ENCODE measurements at places on chromosomes 2 and 18. TPM values are rescaled to one million over a fixed set of nuclear protein-coding genes. Genes with fewer than 3 reads are reported as not detected.

EIF2AK2 gene
- total RNA-seq = 37.3 TPM

GRCh38 chr2:177597759-177598158 is 205.2 kb downstream of the AGPS start:
- H3K36me3 ChIP-seq = no peaks in the 10 kb centered on the region
- H3K4me1 ChIP-seq = peaks cover 61% of the 10 kb centered on the region
- no peak overlapping the region for H3K27ac ChIP-seq
- no peak for DNase-seq

GRCh38 chr2:10254373-10255188 is 48.1 kb upstream of the HPCAL1 start:
- H3K27me3 ChIP-seq = peaks cover 2% of the 10 kb centered on the region
- H3K4me3 ChIP-seq = no peak overlapping the region
- no peak overlapping the region for H3K27ac ChIP-seq
- H3K36me3 ChIP-seq = peaks cover 6% of the 10 kb centered on the region

- H3K36me3 ChIP-seq = peaks cover 17% of the 10 kb centered on the region
- H3K4me1 ChIP-seq = peaks cover 66% of the 10 kb centered on the region
- peak; percentile 18 for DNase-seq
- H3K27ac ChIP-seq = peak overlapping the region; percentile 58
Observed at GRCh38 chr18:3453540-3454364, 3.8 kb downstream of the TGIF1 start.

GRCh38 chr2:156852210-156852609 is 405.3 kb upstream of the GALNT5 start:
- H3K4me1 ChIP-seq = no peaks in the 10 kb centered on the region
- no peaks in the 10 kb centered on the region for H3K27me3 ChIP-seq
- DNase-seq = no peak
- H3K4me3 ChIP-seq = no peak overlapping the region
- H3K36me3 ChIP-seq = no peaks in the 10 kb centered on the region
- no peak overlapping the region for H3K27ac ChIP-seq

DNA sequence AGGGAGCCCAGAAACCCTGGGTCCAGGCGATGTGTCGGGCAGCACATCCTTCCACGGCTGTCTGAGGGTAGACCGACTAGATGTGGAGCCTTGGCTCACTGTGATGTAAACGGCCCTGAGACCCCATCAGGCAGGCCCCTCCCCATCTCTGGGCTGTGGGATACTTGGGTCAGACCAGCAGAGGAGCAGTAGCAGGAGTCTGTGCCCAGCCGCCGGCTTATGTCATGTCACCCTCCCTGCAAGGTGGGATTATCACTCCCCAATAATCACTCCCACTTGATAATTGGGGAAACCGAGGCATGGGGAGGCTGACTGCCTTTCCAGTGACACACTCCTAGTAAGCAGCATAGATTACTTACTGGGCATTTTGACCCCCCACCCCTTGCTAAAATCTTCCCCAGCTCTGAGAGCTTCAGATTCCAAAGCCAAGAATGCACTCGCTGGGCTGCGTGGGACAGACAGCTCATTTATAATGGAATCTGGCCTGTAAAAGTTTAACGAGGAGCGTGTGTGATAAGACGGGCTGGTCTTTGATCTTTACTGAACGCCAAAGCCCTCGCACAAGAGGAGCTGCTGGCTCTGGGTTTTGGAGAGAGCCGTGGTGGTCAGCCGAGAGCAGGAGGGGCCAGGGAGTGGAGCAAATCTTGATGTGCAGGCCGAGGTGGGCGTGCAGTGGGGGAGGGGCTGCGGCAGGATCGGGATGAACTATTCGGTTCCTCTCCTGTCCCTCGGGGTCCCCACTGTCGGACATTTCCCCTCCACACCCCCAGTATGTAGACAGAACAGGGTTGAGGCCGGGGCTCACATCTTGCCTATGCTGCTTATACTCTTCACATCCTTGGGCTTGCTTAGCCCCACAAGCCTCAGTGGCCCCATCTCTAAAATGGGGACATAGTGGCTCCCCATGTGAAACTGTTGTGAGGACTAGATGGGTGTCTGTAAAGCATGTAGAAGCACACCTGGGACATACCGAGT is 200.0 kb downstream of the GLI2 start:
- no peaks in the 10 kb centered on the region for H3K27me3 ChIP-seq
- H3K4me3 ChIP-seq = no peak overlapping the region
- H3K4me1 ChIP-seq = peaks cover 64% of the 10 kb centered on the region

DNA sequence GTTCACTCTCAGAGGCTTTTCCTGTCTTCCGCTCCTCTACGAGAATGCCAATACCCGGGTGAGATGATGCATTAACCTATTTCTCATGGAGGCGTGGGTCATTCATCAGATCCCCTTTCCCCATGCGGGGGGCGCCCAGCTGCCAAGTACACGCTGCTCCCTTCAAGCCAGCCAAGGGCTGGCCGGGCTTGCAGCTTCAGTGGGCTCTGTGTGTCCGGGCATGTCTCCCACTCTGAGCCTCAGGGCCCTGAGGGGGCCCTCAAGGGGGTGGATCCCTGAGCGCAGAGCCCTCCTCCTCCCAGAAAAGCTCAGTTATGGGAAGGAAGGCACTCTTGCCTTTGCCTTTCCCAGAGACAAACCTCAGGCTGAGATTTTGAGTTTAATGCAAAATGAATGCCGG is 431.8 kb upstream of the MYT1L start:
- H3K27ac ChIP-seq = no peak overlapping the region
- H3K4me3 ChIP-seq = no peak overlapping the region
- no peaks in the 10 kb centered on the region for H3K36me3 ChIP-seq
- DNase-seq = no peak
- no peaks in the 10 kb centered on the region for H3K4me1 ChIP-seq

KATNAL2 gene
- 8.7 TPM for total RNA-seq

DNA sequence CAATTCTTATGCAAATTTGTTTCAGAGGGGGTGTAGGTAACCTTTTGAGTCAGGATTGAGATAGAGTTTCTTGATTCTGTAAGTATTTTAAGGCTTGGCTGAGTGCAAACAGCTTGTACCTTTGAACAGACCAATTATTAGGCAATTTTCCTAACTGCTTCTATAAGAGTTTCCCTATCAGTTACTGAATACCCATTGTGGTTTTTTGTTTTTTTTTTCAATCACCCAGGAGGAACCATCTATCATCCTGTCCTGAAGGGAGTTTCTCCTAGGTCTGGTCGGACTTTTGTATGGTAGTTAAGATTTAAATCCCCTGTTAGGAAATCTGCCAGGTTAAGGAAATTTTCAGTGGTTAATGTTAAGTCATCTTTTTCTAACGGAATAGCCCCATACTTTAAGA is 319.4 kb upstream of the SLC39A10 start:
- no peaks in the 10 kb centered on the region for H3K4me1 ChIP-seq
- no peak overlapping the region for H3K27ac ChIP-seq
- no peak for DNase-seq
- H3K27me3 ChIP-seq = no peaks in the 10 kb centered on the region
- no peaks in the 10 kb centered on the region for H3K36me3 ChIP-seq

DNA sequence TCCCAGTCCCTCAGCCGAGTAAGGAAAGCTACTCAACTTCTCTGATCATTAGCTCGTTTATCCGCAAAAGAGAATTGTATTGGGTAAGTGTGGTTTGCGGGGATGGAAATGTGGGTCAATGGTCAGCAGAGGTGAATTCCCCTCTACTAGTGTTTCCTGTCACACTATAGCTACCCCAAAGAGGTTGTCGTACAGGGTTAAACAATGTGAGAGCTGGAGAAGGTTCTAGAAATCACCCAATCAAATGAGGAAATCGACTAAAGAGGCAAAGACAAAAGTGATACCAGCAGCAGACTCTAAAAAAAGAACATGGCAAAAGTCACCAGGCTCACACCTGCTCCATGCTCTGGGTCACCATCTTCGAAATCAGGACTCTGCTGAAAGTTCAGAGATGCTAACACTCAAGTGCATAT is 144.7 kb upstream of the ITGA4 start:
- no peak overlapping the region for H3K4me3 ChIP-seq
- peaks cover 20% of the 10 kb centered on the region for H3K4me1 ChIP-seq
- H3K36me3 ChIP-seq = no peaks in the 10 kb centered on the region
- no peaks in the 10 kb centered on the region for H3K27me3 ChIP-seq
- H3K27ac ChIP-seq = no peak overlapping the region
- no peak for DNase-seq

GRCh38 chr2:43228321-43228751 is 1.9 kb upstream of the ZFP36L2 start:
- DNase-seq = no peak
- no peaks in the 10 kb centered on the region for H3K27me3 ChIP-seq
- peaks cover 20% of the 10 kb centered on the region for H3K4me1 ChIP-seq
- H3K27ac ChIP-seq = no peak overlapping the region

EGR4 gene
- total RNA-seq = not detected

INPP5D gene
- total RNA-seq = 0.28 TPM

- H3K36me3 ChIP-seq = peaks cover 2% of the 10 kb centered on the region
- peaks cover 17% of the 10 kb centered on the region for H3K4me1 ChIP-seq
- peaks cover 93% of the 10 kb centered on the region for H3K27me3 ChIP-seq
- peak overlapping the region; percentile 97 for H3K4me3 ChIP-seq
Observed at GRCh38 chr18:37565977-37566478, 430 bp upstream of the CELF4 start.

IL36A gene
- not detected for total RNA-seq

DNA sequence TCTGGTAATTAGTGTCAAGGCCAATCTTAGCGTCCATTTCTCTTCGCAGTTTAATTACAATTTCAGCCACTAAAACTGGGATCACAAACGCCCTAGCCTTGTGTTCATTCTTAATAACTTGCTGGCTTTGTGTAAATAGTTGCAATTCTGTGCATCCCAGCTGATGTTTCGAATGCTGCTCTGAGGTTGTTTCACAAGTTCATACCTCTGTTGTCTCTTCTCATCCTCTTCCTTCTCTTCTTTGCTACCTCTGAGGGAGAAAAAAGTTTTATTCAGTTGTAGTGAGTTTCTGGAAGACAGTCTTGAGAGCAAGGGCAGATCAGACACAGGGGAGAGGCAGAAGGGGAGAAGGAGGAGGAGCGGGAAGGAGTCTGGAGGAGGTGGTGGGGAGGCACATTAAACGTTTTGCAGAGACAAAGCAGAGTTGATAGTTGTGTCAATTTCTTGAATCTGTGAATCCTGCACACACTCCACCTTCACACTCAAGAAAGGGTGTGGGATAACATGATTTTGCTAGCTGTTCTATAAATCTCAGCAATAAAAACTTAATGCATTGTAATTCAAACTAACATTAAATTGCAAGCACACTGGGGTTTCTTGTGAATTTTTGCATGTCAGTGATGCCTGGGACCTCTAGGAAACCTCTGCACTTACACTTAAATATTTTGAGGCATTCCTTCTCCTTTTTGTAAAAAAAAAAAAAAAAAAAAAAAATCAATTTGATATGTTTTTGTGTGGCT is 6.8 kb downstream of the MEIS1 start:
- peaks cover 32% of the 10 kb centered on the region for H3K36me3 ChIP-seq
- peaks cover 64% of the 10 kb centered on the region for H3K4me1 ChIP-seq
- peaks cover 91% of the 10 kb centered on the region for H3K27me3 ChIP-seq
- H3K4me3 ChIP-seq = peak overlapping the region; percentile 96

DNA sequence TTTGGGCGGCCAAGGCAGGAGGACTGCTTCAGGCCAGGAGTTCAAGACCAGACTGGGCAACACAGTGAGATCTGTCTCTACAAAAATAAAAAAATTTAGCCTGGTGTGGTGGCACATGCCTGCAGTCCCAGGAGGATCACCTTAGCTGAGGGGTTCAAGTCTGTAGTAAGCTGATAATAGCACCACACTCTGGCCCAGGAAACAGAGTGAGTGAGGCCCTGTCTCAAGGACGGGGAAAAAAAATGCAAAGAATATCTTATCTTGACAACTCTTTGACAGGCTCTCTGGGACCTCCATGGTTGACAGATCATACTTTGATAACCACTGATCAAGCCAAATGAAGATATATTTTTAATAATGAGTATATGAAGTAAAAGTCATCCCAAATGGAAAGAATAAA is 22.7 kb downstream of the USP34 start:
- H3K27ac ChIP-seq = no peak overlapping the region
- peaks cover 3% of the 10 kb centered on the region for H3K4me1 ChIP-seq
- DNase-seq = no peak
- no peaks in the 10 kb centered on the region for H3K27me3 ChIP-seq

DNA sequence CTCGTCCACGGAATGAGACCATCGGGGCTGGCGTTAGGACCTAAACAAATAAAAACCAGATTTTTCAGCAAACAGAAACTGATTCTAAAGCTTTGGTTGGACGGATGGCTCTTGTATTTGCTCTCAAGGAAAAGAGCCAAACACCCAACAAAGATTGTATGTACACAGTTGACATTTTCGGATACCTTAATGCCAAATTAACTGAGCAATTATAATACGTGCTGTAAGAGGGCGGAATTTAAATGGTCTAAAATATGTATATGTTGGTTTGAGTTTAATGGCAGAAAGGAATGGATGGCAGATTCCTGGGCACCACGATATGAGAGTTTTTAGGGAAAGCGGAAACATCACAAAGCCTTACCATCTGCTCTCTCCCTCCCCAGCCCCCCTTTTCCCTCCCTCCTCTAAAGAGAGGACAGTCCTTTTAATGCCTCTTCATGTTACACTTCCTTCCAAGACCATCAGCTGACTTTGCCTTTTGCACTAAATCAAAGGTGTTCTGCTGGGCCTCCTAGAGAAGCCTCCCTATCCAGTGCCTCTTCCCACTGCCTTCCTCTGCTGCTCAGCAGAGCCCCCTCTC is 33.3 kb downstream of the STAT1 start:
- DNase-seq = no peak
- no peak overlapping the region for H3K27ac ChIP-seq
- H3K27me3 ChIP-seq = no peaks in the 10 kb centered on the region
- no peak overlapping the region for H3K4me3 ChIP-seq
- peaks cover 45% of the 10 kb centered on the region for H3K36me3 ChIP-seq
- H3K4me1 ChIP-seq = no peaks in the 10 kb centered on the region

- DNase-seq = no peak
- no peak overlapping the region for H3K27ac ChIP-seq
- H3K4me3 ChIP-seq = no peak overlapping the region
- H3K36me3 ChIP-seq = peaks cover 2% of the 10 kb centered on the region
Observed at GRCh38 chr2:236984046-236984445, 101.6 kb upstream of the COPS8 start.

TUBB8B gene
- not detected for total RNA-seq

DNA sequence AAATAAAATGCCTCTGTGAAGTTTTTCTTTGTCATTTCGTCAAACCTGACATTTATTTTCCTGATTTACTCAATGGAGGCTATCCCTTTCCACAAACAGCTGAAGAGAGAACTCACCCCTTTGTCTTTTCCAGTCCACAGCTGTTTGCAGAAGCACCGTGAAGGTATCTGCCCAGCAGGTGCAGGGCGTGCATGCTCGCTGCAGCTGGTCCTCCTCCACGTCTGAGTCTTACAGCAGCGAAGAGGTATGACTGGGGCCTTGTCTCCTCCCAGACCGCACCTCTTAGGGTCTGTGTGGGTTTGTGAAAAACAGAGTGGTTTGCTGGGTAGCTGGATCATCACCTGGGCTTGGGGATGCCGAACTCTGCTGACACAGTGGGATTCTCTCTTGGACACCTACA is 9.7 kb downstream of the SPP2 start:
- no peaks in the 10 kb centered on the region for H3K27me3 ChIP-seq
- H3K4me1 ChIP-seq = peaks cover 22% of the 10 kb centered on the region
- DNase-seq = no peak
- no peak overlapping the region for H3K27ac ChIP-seq

FSIP2 gene
- total RNA-seq = 10.1 TPM

Measured in neural crest cell (in vitro differentiated cells).